ENCODE measurements at places on chromosomes 13 and 19.

- DNase-seq = no peak
These were observed 18.8 kb upstream of the TNFRSF19 start for GRCh38 chr13:23551213-23552008.

DNA sequence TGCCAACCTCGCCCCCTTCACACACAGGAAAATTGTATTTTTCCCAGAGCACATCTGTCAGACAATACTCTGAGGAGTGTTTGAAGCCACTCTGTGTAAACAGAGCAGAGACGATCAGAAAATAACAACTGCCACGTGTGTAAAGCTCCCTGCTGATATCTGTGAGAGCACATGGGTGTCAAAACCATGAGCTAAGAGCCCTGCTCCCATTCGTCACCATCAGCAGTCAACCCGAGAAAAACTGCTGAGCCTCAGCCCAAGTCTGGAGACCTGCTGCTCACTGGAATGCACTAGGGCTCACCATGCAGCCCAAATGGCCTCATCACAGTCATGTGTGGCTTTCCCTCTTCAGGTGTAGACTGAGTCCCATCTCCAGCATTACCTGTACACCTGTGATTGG is 304.1 kb downstream of the FGF14 start:
- DNase-seq = no peak

- no peak for DNase-seq
These were observed 3.5 kb downstream of the PTGER1 start for GRCh38 chr19:14471436-14472187.

- no peak for DNase-seq
These were observed 4.7 kb downstream of the F7 start for GRCh38 chr13:113110048-113110851.

- DNase-seq = no peak
These were observed 147.5 kb downstream of the CYSLTR2 start for GRCh38 chr13:48801255-48801654.

DNA sequence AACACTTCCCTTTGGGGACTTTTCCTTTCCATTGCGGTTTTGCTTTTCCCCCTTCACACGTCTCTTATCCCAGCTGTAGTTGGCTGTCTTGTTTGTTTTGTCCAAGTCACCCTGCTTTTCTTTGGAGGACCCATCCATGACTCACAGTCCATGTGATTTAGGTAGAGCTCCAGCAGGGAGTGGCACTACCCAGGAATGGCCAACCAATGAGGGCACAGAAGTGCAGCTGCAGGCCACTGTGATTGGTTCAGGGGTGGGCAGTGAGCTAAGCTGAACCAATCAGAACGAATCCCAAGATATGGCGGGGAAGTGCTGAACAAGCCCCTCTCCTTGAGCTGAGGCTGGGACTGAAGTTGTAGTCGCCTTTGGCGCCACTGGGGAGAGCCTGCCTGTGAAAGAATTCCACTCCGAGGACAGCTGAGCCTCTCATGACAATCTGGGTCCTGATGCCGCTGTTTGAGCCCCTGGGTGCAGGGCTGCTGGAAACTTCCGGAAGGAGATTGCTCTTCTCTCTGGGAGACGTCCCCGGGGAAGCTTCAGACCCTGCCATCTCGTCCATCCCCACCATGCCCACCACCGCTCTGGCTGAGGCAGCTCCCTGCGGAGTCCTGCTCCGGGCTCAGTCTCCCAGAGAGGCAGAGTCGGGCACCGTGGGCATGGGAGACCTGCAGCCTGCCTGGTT is 62.9 kb upstream of the URI1 start:
- DNase-seq = no peak

GRCh38 chr19:1488282-1488601 is 1.9 kb downstream of the PCSK4 start:
- no peak for DNase-seq

GRCh38 chr19:42335374-42335936 is 10.0 kb downstream of the MEGF8 start:
- no peak for DNase-seq

DNA sequence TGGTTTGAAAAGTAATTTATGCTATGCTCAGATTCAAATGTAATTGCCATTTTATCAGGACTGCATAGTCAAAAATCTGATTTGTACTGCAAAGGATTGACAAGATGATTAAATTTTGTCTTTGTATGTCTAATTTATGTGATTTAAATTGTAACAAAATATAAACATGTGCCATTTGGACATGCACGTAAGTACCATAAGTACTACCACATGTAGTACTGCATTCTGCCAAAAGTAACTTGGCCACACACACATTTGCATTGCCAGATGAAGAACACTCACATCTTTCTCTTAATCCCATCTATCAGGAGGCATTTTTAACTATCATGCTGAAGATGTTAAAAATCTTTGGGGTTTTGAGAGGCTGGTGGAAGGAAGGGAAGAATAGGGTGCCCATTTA is 133.3 kb downstream of the KLF12 start:
- no peak for DNase-seq
